GM23338 (cell line): ENCODE measurements at places on chromosomes 16 and 17.

GRCh38 chr16:83312718-83313245 lies 495.0 kb upstream of the HSBP1 start:
- DNase-seq, result no peak

DNA sequence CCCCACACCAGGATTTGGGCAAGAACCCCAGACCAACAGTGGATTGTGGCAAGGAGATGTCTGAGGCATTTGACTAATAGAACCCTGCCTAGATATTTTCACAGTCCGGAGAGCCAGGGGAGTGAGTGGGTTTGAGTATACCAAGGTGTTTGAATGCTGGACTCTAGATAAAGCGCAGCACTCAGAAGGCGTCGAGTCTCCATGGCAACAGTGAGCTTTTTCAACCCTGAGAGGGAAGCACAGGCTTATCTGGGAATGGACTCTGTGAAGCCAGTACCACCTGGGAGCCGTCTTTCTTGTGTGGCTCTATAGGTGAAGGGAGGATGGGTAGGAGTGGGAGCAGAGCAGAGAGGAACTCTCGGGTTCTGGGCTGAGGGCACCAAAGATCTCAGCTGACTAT lies 147.0 kb downstream of the SHISA6 start:
- DNase-seq, result no peak

DNA sequence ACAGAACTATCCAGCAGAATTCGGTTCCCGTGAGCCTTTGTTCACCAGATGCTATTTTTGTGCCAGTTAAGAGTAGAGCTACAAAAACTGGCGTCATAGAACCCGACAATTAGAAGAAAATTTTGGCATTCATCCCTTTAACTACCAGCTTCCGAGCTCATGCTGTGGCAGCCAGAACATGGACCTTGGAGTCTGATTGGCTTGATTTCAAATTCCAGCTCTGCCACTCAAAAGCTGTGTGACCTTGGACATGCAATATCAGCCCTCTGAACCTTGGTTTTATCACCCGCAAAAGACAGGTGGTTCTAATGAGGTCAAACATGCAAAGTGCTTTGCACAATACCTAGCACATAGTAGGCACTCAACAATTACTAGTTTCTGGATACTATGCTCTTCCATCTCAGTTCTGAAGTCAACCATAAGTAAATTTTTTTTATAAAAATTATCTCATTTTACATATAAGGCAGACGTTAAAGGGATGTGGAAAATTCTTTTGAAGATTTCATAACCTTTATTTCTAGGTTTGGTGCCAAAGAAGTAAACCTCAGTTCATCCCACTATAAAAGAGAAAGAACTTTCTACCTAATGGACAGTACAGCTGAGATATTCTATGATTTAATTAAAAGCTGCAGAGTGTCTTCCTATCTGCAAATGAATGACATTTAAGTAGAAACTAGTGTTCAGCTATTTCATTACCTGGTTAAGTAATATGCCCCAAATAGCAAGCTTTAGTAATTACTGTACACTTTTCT lies 331.5 kb downstream of the HAPSTR1 start:
- no peak for DNase-seq

- DNase-seq, result no peak
These were observed 4.6 kb upstream of the SLC12A3 start for GRCh38 chr16:56860226-56861020.

DNA sequence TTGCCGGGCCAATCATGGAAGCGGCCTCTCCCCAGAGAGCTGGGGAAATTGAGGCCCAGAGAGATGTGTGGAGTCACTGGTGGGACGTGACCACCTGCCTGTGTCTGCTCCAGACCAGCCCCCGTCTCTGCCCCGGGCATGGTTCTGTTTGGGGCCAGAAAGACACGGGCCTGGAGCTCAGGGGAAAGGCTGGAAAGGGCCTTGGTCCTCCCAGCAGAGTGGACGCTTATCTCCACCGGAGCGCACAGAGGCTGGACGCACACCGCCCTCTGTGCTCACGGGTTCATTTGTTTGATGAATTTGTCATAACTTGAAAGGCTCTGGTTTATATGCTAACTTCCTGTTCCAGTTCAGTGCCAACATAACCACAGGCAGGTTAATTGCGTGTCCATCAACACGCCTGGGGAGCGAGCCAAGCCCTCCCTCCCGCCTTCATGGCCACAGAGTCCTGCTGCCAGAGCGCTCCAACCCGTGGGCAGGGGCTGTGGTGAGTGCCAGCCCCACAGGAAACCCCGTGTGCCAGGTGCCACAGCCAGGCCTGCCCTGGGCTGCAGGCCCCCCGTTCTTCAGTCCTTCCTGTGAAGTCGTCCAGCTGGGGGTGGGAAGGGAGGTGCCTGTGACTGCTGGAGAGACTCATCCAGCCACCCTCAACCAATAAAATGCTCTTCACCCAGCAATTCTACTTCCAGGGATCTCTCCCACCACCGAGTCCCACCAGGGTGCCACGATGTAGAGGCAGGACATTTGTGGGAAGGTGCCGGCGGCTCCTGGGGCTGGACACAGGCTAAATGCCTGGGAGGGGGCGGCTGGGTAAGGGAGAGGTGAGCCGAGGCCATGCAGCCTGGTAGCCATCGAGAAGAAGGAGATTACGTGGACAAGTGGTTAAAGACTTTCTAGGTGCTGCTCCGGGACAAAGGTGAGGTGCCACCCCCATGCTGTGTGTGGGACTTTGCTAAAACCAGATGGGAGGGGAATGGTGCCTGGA lies 29.4 kb upstream of the BAHCC1 start:
- DNase-seq, result no peak

- no peak for DNase-seq
These were observed 8.0 kb upstream of the TEDC2 start for GRCh38 chr16:2451851-2452320.

DNA sequence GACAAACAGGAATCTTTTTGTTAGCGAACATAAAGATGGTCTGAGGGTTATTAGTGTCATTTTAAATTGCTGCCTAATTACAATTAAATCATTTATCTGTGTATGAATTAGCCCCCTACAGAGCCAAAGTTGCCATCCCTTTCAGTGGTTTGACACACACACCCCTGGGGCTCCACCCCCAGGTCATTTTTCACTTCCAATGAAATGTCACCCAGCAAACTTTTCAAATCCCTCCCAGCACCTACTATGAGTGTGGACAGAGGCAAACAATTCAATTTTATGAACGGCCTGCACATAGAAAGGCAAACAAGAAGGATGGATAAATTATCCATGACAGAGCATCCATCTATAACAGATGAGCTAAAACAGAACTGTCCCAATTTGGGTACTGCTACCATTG lies 2.4 kb downstream of the MYH10 start:
- DNase-seq, result no peak

GRCh38 chr17:1713878-1714426 lies 3.8 kb upstream of the TLCD2 start:
- DNase-seq, result peak; percentile 92

DNA sequence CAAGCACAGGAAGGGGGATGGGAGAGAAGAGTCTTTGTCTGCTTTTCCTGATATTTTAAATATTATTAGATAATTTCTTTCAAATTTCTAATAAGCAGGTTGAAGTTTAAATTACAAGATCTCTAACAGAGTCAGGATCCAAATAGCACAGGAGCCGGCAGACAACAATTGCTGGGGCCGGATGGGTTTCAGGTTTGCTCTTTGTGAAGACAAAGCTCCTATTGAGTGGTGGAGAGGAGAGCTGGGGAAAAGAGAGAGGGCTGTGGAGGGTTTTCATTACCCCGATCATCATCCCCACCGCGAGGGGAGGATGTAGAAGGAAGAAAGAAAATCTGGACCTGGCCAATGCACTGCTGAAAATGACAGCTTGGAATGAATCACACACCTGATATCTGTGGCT lies 197.3 kb downstream of the SOX9 start:
- no peak for DNase-seq

- DNase-seq, result no peak
These were observed 19.8 kb downstream of the PRPSAP1 start for GRCh38 chr17:76333673-76334505.

DNA sequence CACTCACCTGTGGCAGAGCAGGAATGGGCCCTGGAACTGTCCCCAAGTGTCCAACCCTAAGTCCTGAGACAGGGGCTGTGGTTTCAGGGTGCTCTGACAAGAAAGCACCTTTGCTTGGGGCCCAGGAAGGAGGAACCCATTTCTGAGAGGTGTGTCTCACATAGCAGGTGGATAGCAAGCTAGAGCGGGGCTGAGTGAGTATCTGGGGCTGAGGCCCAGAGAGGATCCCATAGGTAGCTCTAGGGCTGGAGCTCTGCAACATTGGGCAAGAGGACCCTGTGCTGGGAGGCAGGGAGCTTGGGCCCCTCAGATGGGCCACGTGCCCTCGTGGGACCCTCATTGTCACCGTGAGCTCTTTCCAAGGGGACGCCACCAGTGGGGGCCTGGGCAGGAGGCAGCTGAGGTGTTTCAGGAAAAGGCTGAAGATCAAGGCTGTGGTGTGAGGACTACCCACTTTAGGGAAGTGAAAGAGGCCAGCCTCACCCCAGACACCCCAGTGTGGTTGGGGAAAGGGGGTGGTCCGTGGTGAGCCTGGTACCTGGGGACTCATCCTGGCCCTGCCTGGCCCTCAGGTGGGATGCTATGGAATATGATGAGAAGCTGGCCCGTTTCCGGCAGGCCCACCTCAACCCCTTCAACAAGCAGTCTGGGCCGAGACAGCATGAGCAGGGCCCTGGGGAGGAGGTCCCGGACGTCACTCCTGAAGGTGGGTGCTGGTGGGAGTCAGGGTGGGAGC lies 5.3 kb downstream of the DEF8 start:
- no peak for DNase-seq

DNA sequence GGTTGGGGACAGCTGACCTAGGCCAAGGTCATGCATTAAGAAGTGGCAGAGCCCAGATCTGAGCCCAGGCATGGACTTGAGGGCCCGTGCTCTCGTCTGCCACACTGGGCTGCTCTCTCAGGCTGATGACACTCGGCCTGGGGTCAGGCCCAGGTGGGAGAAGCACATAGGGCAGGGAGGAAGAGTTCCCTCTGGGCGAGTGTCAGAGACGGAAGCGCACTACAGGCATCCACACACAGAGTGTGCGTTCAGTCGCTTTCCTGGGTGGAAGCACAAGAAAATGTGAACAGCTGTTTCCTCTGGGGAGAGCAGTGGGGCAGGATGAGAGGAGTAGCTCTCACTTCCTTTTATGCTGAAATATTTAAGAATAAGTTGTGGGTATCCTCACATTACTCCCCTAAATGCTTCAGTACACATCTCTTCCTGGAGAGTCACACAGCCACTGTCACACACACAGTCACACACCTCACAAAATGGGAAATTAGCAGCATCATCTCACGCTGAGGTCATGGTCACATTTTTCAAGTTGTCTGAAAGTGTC lies 59.7 kb downstream of the B9D1 start:
- DNase-seq, result no peak

DNA sequence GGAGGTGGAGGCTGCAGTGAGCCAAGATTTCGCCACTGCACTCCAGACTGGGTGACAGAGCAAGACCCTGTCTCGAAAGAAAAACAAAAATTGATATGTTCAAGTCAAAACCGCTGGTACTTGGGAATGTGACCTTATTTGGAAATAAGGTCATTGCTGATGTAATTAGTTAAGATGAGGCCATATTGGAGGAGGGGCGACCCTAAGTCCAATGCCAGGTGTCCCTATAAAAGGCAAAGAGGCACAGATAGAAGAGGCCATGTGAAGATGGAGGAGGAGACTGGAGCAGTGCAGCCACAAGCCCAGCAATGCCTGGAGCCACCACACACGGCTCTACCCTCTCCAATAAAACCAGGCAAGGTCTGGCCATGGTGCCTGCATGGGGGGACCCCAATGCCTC lies 50.8 kb upstream of the JPH3 start:
- DNase-seq, result no peak

GRCh38 chr17:40244255-40244654 lies 25.2 kb downstream of the WIPF2 start:
- DNase-seq, result no peak

DNA sequence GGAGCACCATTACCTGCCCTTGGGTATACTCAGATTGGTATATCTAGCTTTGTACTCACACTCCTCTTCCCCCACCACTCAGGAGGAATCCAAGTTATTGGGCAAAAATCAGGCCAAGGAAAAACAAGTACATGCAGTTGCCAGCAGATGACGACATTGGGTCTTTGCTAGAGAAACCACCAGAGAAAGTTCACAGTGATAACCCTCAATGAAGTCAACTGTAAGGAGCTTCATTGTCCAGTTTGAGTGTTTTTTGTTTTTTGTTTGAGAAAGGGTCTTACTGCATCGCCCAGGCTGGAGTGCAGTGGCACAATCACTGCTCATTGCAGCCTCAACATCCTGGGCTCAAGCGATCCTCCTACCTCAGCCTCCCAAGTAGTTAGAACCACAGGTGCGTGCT lies 34.6 kb upstream of the TOX3 start:
- DNase-seq, result peak; percentile 24

DNA sequence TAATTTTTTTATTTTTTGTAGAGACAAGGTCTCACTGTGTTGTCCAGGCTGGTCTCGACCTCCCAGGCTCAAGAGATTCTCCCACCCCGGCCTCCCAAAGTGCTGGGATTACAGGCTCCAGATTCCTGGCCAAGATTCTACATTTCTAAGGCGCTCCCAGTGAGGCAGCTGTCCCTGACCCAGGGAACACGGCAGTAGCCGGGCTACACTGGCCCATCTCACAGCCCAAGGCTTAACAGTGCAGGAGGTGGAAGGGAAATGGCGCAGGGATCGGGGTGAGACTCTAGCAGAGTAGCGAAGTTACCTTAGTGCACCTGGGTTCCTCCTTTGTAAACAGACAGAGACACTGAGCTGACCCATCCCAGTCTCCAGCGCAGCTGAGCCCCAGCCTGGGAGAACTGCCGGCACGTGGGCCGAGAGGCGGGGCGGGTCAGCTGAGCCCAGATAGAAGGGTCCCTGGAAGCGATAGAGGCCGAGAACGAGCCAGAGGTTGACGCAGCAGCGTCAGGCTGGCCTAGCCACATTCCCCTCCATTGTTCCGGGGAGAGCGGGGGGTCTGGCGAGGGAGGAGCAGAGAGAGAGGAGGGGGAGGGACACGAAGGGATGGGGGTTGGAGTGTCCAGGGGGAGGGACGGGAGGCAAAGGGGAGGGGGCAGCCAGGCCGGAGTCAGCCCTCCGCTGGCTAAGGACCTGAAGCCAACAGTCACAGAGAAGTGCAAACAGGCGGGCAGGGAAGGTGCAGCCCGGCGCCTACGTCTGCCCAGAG lies 2.5 kb downstream of the CARHSP1 start:
- DNase-seq, result peak; percentile 97

- peak; percentile 66 for DNase-seq
These were observed 32.7 kb upstream of the RPH3AL start for GRCh38 chr17:385178-385835.

DNA sequence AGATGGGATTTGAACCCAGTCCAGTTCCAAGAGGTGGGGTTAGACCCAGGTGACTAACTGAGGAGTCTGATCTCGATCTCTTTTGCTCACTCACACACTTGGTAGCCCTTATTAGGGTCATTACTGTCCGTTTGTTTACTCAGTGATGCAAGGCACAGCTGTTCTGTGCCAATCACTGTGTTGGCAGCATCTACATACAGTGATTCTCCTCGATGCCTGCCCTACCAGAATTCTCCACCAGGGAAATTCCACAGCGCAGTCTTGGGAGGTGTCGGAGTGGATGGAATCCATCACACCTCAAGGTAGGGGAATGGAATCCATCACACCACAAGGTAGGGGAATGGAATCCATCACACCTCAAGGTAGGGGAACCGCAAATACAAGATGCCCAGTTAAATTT lies 279.6 kb downstream of the MAF start:
- no peak for DNase-seq
